Cardiac fibroblast (primary cell): ENCODE measurements at places on chromosomes 6 and 20.
A peak's percentile ranks its signal among the peaks of the same experiment; 100 is the strongest.

- DNase-seq: no peak
These were observed 58.0 kb upstream of the TFB1M start for GRCh38 chr6:155372256-155372655.

- peak; percentile 85 for DNase-seq
These were observed at the start of gene SNX9 for GRCh38 chr6:157823001-157823527. Gene SNX9 (plus strand): TSS chr6:157823246. CDS start chr6:157823435, 189 bp downstream.

GRCh38 chr6:34143196-34143883, 2.5 kb downstream of the GRM4 start:
- no peak for DNase-seq

DNA sequence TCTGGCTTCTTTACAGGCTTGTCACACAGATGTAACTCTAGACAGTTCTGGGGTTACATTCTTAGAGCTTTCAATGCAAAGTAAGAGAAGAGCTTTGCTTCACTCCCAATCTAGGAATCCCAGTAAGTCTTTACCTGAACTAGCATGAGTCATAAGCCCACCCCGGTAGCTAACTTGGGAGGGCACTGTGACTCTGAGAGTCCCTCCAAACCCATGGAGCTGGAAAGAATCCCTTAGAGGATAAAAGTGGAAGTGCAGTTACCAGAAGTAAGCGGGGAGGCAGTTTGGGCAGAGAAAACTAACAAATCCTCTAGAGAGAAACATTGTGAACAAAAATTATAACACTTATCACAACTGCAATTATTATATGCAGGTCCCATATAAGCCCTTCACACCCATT, 84.0 kb upstream of the SMLR1 start:
- no peak for DNase-seq

GRCh38 chr6:43219814-43220213, 9.5 kb downstream of the DNPH1 start:
- no peak for DNase-seq

GRCh38 chr20:9884666-9885065, 45.8 kb upstream of the PAK5 start:
- no peak for DNase-seq

DNA sequence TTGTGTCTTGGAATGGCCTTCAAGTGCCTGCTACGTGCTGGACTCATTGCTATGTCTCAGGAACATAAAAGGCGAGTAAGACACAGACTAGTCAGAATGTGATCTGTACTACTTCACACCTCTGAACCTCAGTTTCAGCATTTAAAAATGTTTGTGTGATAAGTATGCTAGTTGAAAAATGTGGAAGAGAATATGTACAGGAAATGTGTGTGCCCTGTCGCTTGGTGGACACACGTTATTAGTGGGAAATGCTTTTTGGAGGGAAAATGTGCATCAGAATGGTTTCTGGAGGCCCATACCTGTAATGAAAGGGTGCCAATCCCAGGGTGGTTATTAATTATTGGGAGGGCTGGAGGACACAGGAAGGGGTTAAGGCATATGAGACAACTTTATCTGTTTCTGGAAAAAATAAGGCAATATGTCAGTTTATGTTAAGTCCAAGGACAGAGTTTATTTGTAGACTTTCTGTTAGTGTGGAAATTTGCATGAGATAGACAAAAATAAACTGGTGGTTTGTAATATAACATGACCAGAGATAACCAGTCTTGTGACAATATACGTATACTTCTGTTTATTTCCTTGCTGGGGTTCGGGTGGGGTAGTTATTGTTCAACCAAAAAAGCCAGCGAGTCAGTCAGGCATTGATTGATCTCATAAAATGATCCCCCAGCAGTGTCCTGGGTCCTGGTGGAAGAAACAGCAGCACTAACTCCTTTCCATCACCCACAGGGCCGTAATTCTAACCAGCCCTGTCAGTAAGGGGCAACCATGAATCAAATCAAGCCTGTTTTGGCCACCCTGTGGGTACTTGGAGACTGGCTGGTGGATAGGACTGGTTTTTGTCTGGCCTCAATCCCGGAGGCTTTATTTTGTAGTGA, 117.9 kb downstream of the JARID2 start:
- DNase-seq: no peak

GRCh38 chr6:38935051-38935450, 113.5 kb upstream of the GLP1R start:
- DNase-seq: no peak

GRCh38 chr20:45392733-45393132, 14.6 kb upstream of the TP53TG5 start:
- DNase-seq: no peak
